ENCODE measurements at places on chromosomes 12 and 14.

DNA sequence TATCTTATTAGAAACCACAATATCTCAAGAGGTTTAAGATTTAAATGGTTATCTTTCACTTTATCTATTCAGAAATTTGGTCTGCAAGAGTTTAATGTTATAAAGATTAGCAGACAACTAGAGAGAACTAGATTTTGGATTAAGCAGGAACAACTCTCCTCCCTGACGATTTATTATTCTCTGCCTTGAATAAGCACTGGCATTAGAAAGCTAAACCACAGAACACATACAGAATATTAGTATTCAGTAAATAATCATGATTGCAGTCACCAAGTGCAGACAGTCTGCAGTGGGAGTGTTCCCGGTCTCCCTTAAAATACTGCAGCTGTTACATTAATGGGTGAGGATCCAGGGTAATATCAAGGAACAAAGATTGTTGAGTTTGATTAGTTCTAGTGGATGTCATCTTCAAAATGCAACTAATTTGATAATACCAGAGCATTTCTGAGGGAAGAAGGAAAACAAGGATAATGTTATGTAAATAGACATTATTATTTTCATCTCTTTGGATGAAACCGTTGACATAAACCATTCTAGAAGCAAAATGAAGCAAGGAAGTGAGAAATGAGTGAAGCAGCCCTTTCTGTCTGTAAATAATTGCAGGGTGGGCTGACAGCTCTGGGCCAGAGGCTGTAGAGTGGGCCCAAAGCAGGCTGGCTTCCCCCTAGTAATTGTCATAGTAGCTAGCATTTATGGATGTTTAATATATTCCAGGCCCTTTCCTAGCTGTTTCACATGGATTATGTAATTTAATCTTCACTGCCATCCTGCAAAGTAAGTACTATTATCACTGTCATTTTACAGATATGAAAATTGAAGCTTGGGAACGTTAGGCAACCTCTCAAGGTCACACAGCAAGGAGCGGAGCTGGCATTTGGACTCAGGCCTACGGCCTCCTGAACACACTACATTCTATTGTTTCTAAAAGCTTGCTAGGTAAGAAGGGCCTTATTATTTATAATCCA, 79.4 kb downstream of the DYRK2 start:
- DNase-seq = no peak

- DNase-seq = no peak
These were observed 50.9 kb downstream of the DAO start for GRCh38 chr12:108930756-108931155.

DNA sequence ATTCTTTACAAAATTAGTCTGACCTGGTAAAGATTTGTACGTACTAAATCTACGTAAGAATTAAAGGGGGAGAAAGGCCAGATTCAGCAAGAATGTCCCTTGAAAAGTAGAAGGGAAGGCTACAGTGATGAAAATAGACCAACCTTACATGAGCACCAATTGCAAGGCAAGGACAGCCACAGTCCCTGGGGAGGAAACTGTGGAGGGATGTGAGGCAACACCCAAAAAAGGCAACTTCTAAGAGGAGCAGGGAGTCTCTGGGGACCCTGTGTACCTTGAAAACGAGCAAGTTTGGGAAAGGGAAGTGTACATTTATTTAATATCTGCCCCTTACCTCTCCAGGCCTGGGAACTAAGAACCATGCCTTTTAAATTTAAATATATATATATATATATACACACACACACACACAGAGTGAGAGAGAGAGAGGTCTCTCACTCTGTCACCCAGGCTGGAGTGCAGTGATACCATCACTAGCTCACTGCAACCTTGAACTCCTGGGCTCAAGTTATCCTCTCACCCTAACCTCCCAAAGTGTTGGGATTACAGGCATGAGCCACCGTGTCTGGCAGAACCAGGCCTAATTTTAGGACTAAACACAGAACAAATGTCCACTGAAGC, 56.4 kb downstream of the TMCC3 start:
- DNase-seq = no peak

DNA sequence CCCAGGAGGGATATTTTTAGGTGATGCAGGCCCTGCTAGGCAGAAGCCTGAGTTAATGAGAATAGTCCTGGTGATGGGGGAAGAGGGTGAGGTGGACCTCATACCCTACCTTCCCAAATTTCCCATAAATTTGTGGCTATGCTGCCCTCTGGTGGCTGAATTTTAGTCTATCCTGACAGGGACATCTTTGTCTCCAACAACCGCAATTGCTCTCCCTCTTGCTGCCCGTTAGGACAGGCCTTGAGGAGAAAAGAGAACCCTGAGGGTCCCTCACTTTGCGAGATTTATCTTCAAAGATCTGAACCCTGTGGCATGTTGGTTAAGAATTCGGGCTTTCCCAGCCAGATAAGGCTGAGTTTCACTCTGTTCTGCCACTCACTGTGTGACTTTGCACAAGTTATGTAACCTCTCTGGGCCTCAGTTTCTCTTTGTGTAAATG, 9.8 kb upstream of the ZNF385A start:
- DNase-seq = no peak

- DNase-seq = no peak
These were observed 7.1 kb downstream of the NR2C1 start for GRCh38 chr12:95066091-95066855.

DNA sequence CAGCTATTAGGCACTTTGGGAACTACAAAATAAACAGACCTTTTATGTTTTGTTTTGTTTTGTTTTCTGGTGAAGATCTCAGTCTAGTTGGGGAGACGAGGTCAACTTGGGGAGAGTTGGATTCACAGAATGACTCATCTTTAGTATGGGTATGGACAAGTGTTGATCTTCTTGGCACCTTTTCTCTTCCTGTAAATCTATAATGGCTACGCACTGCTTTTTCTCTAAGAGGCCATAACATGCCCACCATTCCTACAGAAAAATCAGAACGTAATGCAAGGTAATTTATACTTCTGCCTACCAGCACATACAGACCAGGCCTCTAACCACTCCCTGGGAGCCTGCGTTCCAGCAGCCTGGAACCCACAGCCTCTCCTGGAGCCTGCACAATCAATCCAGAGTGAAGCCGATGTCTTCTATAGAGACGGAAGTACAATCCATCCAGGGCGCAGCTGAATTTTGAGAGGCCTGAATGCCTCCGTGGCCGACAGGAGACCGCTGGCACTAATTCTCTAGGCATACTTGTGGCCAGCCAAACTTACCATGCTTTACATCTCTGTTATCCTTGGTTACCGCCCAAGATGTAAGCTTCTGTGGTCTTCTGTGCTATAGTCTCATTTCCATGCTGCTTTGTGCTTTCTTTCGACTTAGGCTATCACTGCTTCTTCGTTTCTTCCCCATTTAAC, 717 bp downstream of the PPHLN1 start:
- DNase-seq = no peak

DNA sequence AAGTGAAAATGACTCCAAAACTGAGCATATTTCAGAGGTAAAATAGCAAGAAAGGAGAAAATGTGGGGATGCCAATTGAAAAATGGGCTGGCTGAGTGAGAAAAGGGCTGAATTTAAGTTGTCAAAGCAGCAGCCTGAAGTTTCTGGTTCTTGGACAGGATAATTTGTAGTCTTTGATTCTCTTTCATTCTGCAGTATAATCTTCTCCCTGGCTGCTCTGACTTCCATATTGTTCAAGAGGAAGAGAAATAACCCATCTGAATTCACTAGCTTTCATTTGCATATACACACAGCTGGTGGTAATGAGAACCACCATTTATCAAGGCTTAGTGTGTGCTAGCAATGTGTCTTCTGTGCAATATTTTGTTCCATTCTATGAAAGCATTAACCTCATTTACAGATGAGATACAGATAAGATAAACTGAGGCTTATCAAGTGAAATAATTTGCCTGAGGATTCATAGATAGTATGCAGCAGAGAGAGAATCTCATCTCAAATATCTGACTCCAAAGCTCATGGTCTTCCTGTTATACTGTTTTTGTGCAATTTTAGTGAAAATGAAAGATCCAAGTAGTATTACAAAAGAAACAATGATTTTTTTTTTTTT, 184.2 kb downstream of the TMTC2 start:
- DNase-seq = no peak

DNA sequence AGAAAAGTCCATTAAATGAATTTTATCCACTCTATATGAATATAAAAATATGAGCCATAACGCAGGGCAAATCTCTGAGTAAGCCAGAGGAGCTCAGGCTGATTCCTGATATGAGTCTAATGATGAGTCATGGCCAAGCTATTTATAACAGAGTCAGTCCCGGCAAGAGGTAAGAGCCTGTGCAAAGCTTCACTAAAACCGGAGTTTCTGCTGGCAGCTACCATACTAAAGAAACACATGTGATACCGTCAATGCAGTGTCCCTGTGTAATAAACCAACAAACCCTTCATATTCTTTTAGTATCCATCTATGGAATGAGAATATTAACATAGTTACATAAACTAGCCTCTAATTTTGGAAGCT, 319.4 kb downstream of the KCNC2 start:
- DNase-seq = no peak

- DNase-seq = no peak
These were observed 1498.5 kb upstream of the TMEM132C start for GRCh38 chr12:126768517-126768916.

- DNase-seq = peak; percentile 75
These were observed 2.4 kb upstream of the KRT7 start for GRCh38 chr12:52230364-52231281.

- DNase-seq = no peak
These were observed 92.7 kb downstream of the PAH start for GRCh38 chr12:102824218-102824835.

DNA sequence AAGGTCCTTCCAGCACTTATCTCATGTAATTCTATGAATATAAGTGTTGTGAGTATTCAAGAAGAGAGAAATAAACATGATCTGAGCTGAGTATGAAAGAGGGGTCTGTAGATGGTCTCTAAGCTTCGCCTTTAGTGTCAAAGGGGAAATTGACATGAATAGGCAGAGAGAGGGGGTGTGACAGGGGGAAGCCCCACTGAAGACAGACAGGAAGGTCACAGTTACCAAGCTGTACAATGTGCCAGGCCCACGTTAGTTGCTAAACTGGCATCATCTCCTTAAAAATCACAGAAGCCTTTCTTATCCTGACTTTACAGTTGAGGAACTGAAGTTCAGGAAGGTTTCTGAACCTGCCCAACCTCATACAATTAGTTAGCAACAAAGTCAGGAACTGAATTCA, 7.6 kb downstream of the ARHGEF40 start:
- DNase-seq = no peak

GRCh38 chr14:34792598-34792997, 78.2 kb upstream of the CFL2 start:
- DNase-seq = no peak

DNA sequence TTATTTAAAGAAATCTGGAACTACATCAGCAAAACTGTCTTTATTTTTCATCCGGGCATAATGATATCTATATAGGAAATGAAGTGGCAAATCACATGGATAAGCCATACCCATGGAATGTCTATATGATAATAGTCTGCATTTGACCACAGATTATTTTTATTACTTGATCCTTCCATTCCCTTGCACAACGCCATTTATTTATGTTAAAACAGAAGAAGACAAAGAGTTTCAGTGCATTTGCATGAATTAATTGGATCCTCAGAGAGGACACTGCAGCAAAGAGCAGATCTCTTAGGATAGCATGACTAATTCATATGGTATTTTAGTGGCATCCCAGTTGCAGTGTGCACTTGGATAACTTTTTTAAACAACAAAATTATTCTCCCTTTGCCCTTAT, 345.0 kb downstream of the CCDC91 start:
- no peak for DNase-seq

DNA sequence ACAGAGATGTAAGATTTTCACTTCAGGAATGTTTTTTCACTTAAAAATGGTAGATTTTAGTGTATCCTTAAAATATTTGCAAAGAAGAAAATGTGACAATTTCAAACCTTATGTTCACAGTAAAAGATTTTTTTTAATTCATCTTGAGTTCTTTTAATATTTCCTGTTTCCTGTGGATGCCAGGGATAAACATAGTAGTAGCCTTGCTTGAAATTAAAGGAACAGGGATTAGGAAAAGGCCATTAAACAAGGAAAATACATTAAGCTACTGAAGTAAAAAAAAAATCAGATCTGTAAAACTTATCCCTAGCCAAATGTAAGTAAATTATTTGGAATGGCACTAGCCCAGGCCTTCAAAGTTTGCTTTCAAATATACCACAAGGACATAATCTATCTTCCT, 138.1 kb upstream of the AEBP2 start:
- no peak for DNase-seq

DNA sequence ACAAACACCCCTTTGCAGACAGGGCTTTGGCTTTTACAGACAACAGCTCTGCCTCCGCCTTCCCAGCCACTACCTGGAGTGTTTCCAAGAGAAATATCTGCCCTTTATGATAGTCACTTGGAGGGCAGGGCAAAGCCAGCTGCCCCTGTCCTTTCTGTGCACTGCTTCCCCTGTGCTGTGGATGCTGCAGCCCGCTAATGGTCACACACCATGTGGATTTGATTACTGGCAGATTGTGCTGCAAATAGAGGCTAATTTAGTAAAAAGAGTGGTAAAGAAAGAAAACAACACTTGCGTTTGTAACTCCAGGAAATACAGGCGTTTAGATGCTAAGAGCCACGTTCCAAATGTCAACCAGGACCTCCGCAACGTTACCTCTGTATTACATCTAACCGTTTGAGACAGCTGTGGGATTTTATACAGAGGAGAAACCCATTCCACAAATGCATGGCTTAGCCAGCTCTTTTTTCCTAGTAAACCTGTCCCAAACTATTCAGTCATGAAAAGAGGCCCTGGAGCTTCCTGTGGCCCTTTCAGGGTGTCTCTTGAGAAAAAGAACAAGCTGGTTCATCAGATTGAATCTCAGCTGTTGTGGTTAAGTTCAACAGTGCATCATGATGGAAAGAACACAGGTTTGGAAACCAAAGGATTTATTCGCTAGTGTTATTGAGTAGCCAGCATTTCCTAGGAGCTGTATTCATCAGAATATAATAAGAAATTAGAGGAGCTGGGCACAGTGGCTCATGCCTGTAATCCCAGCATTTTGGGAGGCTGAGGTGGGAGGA, 30.1 kb upstream of the PWP1 start:
- no peak for DNase-seq

DNA sequence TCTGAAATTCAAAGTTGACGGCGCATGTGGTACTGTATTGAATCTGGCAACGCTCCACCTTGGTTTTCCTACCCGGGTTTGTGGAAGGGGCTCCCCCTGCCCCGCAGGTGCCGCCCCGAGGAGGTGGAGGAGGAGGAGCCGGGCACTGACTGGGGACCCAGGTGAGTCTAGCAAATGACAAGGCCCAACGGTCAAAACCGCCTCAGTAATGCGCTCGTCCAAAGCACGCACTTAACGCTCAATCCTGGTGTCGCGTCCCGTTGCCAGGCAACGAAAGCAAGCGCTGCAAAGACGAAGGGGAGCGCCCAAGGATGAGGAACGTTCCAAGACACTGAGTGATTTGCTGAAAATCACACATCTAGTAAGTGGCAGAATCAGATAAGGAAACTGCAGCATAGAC, 24.0 kb upstream of the CLEC4E start:
- DNase-seq = no peak

DNA sequence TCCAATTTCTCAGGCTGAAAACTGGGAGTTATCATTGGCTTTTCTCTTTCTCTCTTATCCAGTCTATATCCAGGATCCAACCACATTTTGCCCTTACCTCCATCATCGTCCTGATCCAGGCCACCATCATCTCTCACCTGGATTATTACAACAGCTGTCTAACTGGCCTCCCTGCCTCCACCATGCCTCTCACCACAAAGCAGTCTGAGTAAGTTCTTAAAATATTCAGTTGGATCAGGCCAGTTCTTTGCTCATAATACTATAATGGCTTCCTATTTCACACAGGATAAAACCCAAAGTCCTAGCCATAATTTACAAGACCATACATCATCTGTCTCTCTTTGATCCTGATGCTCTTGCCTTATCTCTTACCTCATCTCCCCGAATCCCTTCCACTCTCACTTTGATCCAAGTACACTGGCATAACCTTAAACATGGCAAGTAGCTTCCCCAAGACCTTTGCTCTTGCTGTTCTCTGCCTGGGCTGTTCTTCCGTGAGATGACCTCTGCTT, 133.4 kb upstream of the RAP1B start:
- no peak for DNase-seq

All from tibial artery (tissue), 4 donors.